GM04503 (cell line): ENCODE measurements at places on chromosomes 7 and 10.
A peak's percentile ranks its signal among the peaks of the same experiment; 100 is the strongest.

GRCh38 chr10:125441151-125441550 lies 241.8 kb downstream of the TEX36 start:
- DNase-seq, result peak; percentile 1

DNA sequence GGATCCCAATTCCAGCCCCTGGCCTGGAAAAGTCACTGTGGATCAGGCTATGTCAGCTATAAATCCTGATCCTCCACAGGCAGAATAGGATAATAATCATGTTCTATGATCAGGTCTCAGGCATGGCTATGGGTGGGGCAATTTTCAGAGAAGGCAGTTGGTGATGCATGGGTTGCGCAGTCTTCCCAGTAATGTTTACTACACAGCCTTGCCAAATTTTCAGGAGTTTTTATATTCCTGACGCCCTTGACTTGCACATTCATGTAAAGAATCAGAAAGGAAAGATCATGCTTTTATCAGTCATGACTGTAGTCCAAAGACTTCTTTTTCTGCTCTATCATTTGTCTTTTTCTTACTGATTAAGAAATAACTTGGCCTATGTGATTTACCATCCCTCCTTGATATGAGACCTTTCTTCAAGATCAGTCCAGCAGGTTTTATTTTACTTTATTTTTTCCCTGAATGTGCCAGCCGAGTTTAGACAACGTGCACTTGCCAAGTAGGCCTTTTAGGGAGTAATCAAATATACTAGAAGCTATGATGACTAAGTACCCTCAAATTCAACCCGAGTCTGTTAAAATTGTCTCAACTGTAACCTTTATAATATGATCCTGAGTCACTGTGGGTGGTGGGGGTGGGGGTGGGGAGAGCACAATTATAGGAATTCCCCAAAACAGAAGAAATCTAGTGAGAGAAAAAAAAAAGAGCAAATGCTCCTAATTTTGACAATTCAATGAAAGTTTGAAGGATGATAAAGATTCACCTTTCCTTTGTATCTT lies 31.9 kb downstream of the ARL4A start:
- no peak for DNase-seq

GRCh38 chr10:3237530-3237929 lies 64.9 kb upstream of the PITRM1 start:
- DNase-seq, result no peak

DNA sequence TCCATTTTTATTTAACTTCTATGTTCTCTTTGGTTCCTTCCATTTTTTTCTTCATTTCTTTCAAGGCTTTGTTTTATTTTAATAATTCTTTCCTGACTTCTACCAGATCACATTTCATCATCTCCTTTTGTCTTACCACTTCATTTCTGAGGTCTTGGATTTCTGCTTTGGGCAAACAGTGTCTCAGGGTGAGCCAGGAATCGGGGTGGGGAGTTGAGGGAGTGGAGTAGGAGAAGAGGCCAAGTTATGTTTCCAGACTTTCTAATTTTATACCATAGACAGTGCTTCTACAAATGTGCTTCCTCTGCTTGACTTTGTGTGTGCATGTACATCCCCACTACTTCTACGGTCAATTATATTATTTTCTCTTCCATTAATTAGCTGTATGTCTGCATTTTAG lies 112.1 kb downstream of the PRKG1 start:
- no peak for DNase-seq

- no peak for DNase-seq
These were observed 27.8 kb upstream of the WDFY4 start for GRCh38 chr10:48656914-48657305.

DNA sequence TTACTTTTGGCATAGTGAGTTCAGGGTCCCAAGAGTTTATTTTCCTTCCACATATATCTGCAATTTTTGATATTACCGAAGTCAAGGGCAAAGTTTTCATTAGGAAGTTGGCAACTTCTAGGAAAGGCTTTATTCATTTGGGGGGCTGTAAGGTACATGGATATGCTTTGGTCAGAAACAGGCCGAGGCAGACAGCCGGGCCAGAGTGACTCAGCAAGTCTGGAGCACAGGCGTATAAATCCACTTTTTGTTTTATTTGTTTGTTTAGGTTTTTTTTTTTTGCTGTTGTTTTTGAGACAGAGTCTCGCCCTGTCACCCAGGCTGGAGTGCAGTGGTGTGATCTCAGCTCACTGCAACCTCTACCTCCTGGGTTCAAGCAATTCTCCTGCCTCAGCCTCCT lies 3.7 kb downstream of the ZNF680 start:
- DNase-seq, result no peak

GRCh38 chr10:45265996-45266395 lies 49.4 kb downstream of the OR13A1 start:
- no peak for DNase-seq

DNA sequence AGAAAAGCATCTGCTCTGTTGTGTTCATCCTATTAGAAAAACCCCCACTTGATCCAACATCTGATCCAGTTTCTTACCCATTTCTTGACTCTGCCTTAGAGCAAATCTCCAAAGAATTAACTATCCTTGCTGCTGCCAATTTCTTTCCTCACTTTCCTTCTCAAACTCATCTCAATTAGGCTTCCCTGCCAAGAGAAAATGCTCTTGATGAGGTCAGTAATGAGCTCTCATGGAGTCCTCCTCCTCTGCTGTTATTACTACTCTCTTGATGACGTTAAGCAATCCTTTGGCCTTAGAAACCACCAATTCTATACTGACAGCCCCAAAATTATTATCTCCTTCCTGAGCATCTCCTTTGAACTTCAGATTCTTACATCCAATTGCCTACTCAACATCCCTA lies 162.0 kb upstream of the FAM13C start:
- no peak for DNase-seq

- DNase-seq, result no peak
These were observed 90.5 kb upstream of the SVIL start for GRCh38 chr10:29725133-29725720.

DNA sequence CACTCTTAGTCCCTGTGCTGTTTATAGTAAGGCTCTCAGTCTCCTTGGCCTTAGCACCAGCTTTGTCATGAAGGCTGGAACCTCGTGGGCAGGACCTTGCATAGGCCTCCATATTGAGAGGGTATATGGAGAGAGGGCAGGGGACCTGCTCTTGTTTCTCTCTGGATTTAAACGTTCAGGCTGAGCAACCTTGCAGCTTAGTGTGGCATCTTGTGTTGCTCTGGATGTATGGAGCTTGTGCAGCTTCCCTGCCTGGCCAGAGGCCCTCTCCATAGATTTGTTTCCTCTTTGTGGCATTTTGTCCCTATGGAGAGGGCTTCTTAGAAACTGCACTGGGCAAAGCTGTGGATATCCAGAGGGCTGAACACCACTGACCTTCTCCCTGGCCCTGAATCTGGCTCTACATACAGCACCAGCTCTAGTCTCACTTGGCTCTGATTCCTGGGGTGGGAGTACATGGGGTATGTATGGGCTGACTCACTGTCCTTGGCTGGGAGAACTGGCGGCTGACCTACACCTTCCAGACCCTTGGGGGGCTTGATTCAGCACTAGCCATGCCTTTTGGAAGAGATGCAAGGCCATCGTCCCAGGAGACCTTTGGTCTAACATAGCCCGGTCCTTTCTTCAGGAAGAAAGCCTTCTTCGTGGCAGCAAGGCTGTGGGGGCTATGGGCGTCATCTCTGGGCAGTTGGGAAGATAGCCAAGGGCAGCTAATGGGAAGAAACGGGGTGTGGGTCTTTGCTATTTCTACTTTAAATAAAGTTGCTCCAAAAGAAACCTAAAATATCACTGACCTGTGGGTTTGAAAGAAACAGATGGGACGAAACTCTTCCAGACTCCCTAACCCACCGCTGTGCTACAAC lies 30.5 kb downstream of the ITPRIP start:
- no peak for DNase-seq

DNA sequence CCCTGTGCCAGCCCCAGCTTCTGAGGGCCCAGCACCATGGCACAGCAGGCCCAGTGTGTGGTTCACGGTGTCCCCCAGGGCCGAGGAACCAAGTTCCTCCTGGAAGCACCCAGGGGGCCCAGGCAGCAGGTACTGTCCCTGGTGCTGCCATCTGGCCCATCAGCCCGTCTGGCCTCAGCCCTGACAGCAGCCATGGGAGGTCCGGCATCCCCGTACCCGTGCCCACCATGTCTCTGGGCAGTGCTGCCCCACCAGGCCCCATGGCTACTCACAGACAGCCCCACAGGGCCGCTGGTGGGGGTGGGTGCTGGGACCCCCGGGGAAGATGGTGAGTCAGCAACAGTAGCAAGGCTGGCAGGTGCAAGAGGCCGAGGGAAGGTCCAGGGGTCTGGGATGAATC lies 32.8 kb downstream of the STK32C start:
- no peak for DNase-seq
